ENCODE measurements at places on chromosomes 11 and 22.

DNA sequence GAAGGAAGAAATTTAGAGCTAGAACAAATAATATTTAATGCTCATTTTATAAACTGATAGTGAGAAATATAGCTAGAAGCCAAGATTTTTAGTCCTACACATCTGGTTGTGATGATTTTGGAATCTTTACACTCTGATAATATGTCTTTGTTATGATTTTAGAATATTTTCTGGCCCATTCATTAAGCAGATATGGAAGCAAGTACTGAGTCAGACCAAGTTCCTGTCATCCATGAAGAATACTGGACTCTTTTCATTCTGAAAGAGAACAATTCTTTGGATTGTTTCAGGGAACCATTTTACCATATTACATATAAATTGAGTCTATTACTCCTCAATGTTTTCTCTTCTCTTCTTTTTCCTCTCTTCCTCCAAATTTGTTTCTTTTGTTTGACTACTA lies 227.4 kb downstream of the TMEM135 start:
- DNase-seq = no peak

- no peak for DNase-seq
Observed at GRCh38 chr11:69005631-69006368, 7.2 kb downstream of the MRGPRF start.

DNA sequence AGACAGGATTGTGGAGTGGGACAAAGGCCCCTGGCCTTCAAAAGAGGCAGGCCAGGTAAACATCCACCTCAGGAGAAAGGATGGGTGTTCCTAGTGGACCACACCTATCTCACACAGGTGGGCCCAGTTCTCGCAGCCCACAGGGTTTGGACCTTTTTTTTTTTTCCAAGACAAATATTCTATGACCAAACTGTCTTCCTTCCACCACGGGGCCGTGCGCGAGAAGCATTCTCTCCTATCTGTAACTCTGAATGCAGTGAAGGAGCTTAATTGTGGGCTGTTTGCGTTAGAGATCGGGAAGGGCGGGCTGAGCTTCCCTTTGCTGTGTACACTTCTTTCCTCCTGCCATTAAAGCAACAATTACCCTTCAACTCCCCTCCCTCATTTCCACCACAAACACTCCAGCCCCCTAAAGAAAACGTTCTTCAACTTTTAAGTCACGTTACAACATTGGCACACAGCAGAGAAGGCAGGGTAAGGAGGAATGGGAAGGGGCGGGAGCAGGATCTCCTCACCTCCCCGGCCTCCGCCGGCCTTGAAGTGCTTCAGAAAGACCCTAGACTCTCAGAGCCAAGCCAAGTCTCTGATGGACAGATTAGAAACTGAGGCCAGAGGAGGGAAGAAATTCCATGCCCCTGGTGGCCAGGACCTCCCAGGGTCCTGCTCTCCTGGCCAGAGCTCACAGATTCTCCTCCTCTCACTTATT lies 238.4 kb downstream of the BUD13 start:
- no peak for DNase-seq

GRCh38 chr22:44448271-44448830 lies 49.7 kb downstream of the RTL6 start:
- no peak for DNase-seq

DNA sequence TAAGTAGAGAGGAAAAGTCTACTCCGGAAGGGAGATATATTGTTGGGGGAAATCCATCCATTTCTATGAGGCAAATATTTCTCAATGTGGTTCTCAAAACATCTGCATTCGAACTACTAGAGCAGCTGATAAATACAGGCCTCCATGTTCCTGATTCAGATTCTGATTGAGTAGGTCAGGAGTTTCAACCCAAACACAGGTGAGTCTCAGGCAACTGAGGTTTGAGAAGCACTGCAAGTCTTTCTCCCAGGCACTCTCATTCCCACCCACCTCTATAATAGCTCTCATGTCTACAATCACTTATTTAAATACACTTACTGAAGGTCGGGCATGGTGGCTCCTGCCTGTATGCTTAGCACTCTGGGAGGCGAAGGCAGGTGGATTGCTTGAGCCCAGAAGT lies 14.7 kb upstream of the ASPHD2 start:
- DNase-seq = no peak
